ENCODE measurements at places on chromosomes 11 and 22. TPM values are rescaled to one million over a fixed set of nuclear protein-coding genes. Genes with fewer than 3 reads are reported as not detected.

Gene PDGFB
- total RNA-seq, result 4.2 TPM

Gene CD3D
- not detected for total RNA-seq

Gene RASD2
- 1.2 TPM for total RNA-seq

Gene RIN1
- total RNA-seq, result 39.6 TPM

Gene HBB
- total RNA-seq, result not detected

Gene PGA5
- not detected for total RNA-seq

Gene OR52N4
- not detected for total RNA-seq

Gene OR52I2
- not detected for total RNA-seq

Gene DUSP8
- 2.5 TPM for total RNA-seq

Gene CRYBA4
- not detected for total RNA-seq

Gene CALCA
- total RNA-seq, result not detected
